ENCODE measurements at places on chromosomes 7 and 10. TPM values are rescaled to one million over a fixed set of nuclear protein-coding genes. Genes with fewer than 3 reads are reported as not detected.
A peak's percentile ranks its signal among the peaks of the same experiment; 100 is the strongest.

DNA sequence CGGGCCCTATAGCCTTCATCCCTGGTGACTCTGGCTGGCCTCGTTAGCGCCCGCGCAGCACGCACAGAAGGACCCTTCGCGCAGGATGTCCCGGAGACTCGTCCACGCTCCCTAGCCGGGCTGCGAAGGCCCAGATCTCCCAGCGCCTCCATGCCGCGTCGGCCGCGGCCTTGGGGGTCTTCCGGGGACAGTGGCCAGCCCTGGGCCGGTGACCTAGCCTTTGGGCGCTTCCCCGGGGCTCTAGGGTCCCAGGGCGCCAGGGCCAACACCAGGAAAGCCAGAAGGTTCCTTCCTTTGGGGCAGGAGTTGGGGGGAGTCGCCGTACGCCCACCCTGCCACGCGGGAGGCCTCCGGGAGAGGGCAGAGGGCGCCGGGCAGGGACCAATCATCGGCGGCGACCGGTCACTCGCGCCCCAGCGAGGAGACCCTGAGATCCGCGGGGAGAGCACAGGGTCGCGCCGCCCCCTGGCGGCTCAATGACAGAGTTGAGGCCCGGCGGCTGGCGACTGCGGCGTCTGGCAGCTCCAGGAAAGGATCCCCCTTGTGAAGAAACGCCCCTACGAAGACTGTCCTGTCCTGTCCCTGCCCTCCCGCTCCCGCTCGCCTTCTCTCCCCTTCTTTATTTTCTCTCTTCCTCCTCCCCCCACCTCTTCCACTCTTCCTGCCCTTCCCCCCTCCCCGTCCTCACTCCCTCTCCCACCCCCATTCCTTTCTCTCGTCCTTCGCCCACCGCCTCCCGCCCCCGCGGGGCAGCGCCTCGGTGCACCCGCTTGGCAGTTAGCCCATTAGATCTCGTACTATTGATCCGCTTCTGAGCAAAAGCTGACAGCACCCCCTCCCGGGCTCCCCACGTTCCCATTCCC lies 62.3 kb upstream of the LBX1 start:
- H3K27ac ChIP-seq = no peak overlapping the region
- peaks cover 71% of the 10 kb centered on the region for H3K27me3 ChIP-seq
- peak overlapping the region; percentile 39 for H3K4me3 ChIP-seq
- H3K4me1 ChIP-seq = peaks cover 3% of the 10 kb centered on the region

- H3K4me3 ChIP-seq = no peak overlapping the region
- H3K36me3 ChIP-seq = no peaks in the 10 kb centered on the region
- H3K27ac ChIP-seq = no peak overlapping the region
- H3K27me3 ChIP-seq = peaks cover 10% of the 10 kb centered on the region
These were observed 185.5 kb upstream of the MYO3A start for GRCh38 chr10:25748509-25748908.

DNA sequence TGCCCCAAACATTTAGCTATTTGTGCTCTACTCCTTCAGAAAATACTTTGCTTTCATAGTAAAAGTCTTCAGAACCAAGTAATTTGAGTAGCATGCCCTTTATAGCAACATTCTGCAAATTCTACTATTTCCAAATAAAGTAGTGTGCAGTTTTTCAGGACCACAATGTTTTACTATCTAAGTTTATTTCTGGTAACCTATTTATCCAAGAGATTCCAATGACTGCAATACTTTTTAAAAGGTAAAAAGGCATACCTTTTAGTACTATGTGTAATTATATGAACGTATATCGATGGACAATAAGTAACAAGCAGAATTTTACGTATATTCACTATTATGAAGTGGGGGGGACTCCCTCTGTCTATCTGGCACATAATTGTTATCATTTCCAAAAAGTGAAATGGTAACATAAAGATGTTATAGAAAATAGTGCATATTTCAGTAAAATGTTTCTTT lies 6.9 kb upstream of the CAV2 start:
- no peak overlapping the region for H3K4me3 ChIP-seq
- H3K4me1 ChIP-seq = no peaks in the 10 kb centered on the region
- H3K36me3 ChIP-seq = no peaks in the 10 kb centered on the region

- no peak overlapping the region for H3K4me3 ChIP-seq
- no peaks in the 10 kb centered on the region for H3K4me1 ChIP-seq
- no peak overlapping the region for H3K27ac ChIP-seq
- no peaks in the 10 kb centered on the region for H3K36me3 ChIP-seq
These were observed 25.1 kb downstream of the CYP26A1 start for GRCh38 chr10:93098816-93099215.

GRCh38 chr7:99729486-99730237 lies 5.3 kb downstream of the CYP3A7 start:
- DNase-seq = no peak
- no peaks in the 10 kb centered on the region for H3K36me3 ChIP-seq
- H3K27me3 ChIP-seq = no peaks in the 10 kb centered on the region
- H3K4me3 ChIP-seq = no peak overlapping the region

Gene HKDC1
- polyA plus RNA-seq = not detected

Gene HSPA12A
- polyA plus RNA-seq = not detected

Gene ZNF804B
- polyA plus RNA-seq = not detected

- H3K27me3 ChIP-seq = no peaks in the 10 kb centered on the region
- no peaks in the 10 kb centered on the region for H3K36me3 ChIP-seq
- no peak overlapping the region for H3K4me3 ChIP-seq
- H3K27ac ChIP-seq = no peak overlapping the region
- peaks cover 28% of the 10 kb centered on the region for H3K4me1 ChIP-seq
These were observed 15.2 kb upstream of the NFE2L3 start for GRCh38 chr7:26136831-26137230.

GRCh38 chr10:47383261-47384147 lies 589 bp downstream of the ZNF488 start:
- peaks cover 21% of the 10 kb centered on the region for H3K4me1 ChIP-seq
- no peak overlapping the region for H3K27ac ChIP-seq
- H3K27me3 ChIP-seq = peaks cover 3% of the 10 kb centered on the region
- no peak for DNase-seq

Gene ZNF485
- 0.19 TPM for polyA plus RNA-seq

DNA sequence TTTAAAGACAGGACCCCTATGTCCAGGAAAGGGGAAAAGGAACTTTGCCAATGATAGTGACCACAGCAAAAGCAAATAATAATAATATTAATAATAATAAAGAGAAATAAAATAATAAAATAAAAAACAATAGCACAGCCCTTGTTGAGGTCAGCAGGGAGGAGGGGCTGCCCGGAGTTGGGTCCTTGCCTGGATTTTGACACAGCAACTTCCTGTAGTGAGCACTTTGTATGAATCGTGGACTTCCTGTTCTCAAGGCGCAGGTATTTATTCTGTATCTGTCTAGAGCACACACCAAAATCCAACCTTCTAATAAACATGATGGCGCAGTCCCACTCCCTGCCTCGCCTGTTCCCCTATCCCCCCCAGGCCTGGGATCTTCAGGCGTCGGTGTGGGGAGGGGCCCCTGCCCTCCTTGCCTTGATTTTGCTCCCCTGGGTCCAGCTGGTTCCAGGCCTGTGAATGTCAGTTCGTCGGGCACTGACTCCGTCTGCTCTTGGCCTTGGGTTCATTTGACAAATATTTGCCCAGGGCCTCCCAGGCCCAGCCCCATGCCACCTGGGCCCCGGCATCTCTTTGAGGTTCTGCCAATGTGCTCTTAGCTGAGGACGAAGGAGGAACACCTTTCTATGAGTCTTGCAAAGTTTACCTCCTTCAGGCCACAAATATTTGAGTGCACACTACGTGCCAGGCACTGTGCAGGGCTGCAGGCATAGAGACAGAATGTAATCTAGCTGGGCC lies 13.9 kb downstream of the TRIM8 start:
- DNase-seq = peak; percentile 35
- H3K4me3 ChIP-seq = no peak overlapping the region
- no peaks in the 10 kb centered on the region for H3K27me3 ChIP-seq

Gene SBDS
- 36.9 TPM for polyA plus RNA-seq

DNA sequence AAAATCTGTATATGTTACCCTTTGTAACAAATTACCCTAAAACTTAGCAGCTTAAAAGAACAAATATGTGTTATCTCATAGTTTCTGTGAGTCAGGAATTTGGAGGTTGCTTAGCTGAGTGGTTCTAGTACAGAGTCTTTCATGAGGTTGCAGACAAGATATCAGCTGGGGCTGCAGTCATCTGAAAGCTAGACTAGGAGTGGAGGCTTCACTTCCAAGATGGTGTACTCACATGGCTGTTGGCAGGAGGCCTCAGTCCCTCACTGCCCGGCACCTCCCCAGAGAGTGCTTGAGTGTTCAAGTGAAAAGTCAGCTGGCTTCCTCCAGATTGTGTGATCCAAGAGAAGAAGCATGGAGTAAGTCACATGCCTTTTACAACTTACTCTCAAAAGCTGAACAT lies 16.9 kb upstream of the GGCT start:
- H3K27ac ChIP-seq = peak overlapping the region; percentile 36
- H3K36me3 ChIP-seq = peaks cover 16% of the 10 kb centered on the region
- H3K4me1 ChIP-seq = peaks cover 22% of the 10 kb centered on the region
- DNase-seq = no peak
- no peak overlapping the region for H3K4me3 ChIP-seq

Gene NACAD
- not detected for polyA plus RNA-seq

GRCh38 chr7:158110661-158111048 lies 477.0 kb downstream of the PTPRN2 start:
- no peak overlapping the region for H3K4me3 ChIP-seq
- no peaks in the 10 kb centered on the region for H3K4me1 ChIP-seq
- no peak overlapping the region for H3K27ac ChIP-seq
- DNase-seq = no peak
- H3K36me3 ChIP-seq = no peaks in the 10 kb centered on the region
- no peaks in the 10 kb centered on the region for H3K27me3 ChIP-seq

GRCh38 chr10:97001183-97001991 lies 169.3 kb downstream of the LCOR start:
- no peak overlapping the region for H3K27ac ChIP-seq
- H3K4me3 ChIP-seq = no peak overlapping the region
- no peaks in the 10 kb centered on the region for H3K4me1 ChIP-seq
- no peaks in the 10 kb centered on the region for H3K36me3 ChIP-seq

DNA sequence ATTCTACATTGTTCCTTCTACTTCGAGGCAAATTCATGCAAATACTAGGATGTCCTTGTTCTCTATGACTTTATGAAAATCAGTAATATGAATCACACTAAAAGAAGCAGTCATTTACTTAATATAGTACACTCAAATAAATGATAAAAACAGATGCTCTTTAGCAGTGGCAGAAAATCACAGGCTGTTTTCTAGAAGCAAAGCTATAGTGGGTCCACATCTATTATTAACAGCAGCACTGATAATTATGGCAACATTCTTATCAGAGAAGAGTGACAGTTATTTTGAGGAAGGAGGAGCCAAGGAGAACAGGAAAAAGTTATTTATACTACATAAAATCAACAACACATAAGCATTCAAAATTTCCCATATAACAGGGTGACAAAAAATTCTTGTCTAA lies 16.5 kb downstream of the KIF5B start:
- peaks cover 3% of the 10 kb centered on the region for H3K4me1 ChIP-seq
- no peak overlapping the region for H3K4me3 ChIP-seq
- DNase-seq = no peak

DNA sequence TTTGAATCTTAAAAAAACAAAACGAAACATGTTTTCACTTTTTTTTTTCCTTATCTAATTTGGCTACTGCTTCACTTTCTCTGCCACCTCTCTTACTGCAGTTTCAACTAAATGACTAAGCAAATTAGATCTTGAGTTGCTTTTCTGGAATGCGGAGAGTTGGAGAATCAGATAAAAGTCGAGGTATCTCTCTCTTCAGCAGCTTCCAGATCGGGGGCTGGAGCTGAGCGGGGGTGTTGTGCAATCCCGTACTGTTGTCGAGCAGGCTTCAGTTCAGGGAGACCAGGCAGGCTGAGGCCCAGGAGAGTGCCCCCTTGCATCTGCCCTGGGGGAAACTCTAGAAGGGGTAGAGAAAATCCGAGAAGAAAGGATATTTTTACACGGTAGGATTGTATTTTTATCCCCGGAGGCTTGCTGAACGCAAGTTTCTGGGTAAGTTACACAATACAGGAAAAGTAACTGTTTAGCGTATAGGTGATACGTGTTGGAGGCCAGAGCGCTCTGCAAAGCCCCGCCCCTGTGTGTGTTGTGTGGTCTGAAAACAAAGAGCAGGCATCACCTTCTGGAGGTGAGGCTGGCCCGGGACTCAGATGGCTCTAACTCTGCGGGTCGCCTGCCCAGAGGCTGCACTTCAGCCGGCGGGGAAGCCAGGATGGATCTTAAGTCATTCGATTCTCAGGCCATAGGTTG lies 116.6 kb downstream of the KLF6 start:
- no peaks in the 10 kb centered on the region for H3K27me3 ChIP-seq
- H3K4me1 ChIP-seq = peaks cover 61% of the 10 kb centered on the region
- H3K4me3 ChIP-seq = peak overlapping the region; percentile 22
- H3K27ac ChIP-seq = peak overlapping the region; percentile 37

Gene GBX1
- polyA plus RNA-seq = not detected

- H3K27ac ChIP-seq = no peak overlapping the region
- no peaks in the 10 kb centered on the region for H3K36me3 ChIP-seq
- H3K4me3 ChIP-seq = no peak overlapping the region
- peaks cover 8% of the 10 kb centered on the region for H3K4me1 ChIP-seq
- no peak for DNase-seq
These were observed 115.5 kb downstream of the LMBR1 start for GRCh38 chr7:156777364-156778069.
